Psoas muscle (tissue), 8 donors: ENCODE measurements at places on chromosomes 5 and 9. TPM values are rescaled to one million over a fixed set of nuclear protein-coding genes. Genes with fewer than 3 reads are reported as not detected.

The CHMP5 gene
- 80.4 TPM for polyA plus RNA-seq

The ZDHHC12 gene
- polyA plus RNA-seq: 9.7 TPM

The ALDOB gene
- polyA plus RNA-seq: 0.30 TPM

The NSMF gene
- polyA plus RNA-seq: 5.7 TPM

The ANKRD18B gene
- 0.07 TPM for polyA plus RNA-seq

The OTP gene
- not detected for polyA plus RNA-seq

The HTR4 gene
- polyA plus RNA-seq: 0.01 TPM

The PCDHA1 gene
- polyA plus RNA-seq: not detected

The OR1J2 gene
- polyA plus RNA-seq: not detected

The C9orf50 gene
- not detected for polyA plus RNA-seq

The TLX3 gene
- polyA plus RNA-seq: not detected

GRCh38 chr9:124885551-124885950, 23.6 kb downstream of the ARPC5L start:
- no peak for DNase-seq

DNA sequence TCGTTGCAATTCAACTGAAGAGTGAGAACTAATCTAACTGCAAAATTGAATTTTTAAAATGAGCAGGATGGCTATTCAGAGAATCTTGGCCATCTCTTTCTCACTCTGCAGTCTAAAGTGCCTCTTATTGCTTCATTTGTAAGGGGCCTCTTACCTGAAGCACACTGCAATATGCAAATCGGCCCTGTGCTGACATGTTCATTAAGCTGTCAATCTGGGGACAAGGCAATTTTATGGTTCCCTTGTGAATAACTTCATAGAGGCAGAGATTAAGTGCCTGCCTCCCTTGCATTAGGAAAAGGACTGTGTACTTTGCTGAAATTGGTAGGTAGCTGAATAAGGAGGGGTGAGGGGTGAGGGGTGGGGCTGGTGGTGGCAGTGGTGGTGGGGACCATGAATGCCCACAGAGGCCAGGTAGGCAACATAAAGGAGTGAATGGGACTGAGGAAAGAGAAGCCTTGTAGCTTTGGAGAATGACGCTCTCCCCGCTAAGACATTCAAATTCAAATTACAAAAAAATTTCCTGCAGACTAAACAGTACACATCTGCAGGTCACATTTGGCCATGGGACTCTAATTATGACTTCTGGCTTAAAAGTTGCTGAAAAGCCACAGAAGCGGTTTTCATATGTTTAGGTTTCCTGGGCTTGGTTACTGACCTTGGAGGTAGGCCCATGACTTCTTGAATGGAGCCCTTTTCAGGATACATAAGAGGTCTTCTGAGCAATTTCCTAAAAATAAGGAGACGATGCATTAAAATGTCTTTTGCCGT, 25.0 kb downstream of the TNFSF8 start:
- no peak for DNase-seq

DNA sequence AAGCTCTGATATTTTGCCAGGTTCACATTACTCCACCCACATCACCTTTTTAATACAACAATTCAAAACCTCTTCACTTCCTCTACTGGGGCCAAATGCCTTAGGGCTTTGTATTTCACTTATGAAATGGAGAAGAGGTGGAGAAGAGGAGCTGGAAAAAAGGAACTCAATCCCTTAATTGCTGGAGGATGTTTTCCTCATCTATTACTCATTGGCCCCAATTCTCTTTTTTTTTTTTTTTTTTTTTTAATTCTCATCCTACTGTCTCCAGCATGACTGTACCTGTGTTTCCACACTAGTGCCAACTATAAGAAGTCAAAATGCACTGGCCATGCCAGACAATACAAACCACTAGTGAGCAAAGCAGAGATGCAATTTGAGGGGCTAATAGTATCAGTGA, 20.9 kb downstream of the FAM13B start:
- DNase-seq: no peak

GRCh38 chr5:28678899-28679298, 1640.5 kb upstream of the CDH9 start:
- DNase-seq: no peak

DNA sequence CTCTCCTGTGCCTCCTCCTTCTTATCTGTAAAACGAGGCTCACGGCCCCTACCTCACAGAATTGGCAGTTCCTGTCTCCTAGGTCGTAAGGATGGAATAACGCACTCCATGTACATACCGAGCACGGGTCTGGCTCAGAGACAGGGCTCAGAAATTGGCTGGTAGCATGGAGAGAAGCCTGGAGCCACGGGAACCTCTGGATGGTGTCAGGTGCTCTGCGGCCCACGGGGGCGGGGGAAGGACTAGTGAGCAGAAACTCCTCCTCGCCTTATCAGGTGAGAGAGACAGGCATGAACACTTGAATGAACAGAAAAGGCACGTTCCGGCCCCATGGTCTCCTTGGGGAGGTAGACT, 15.4 kb upstream of the C5orf47 start:
- no peak for DNase-seq

- DNase-seq: no peak
Observed at GRCh38 chr5:97531549-97531948, 348.5 kb upstream of the RIOK2 start.

DNA sequence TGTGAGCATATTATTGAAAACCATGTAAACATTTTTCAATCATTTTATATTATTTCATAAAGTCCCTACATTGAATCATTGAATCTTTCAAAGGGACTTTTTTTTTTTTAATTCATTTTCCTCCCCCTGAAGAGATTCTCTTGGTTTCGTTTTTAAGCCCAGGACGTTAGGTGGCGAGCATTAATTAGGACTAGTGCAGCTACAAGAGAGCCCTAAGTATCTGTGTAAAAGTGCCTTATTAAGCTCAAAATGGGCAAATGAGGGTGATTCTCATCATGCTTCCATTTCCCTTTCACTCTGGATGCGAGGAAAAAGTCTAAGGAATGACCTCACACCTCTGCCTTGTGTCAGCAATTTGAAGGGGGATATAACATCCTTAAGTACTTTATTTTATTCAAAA, 517.9 kb upstream of the ITGA1 start:
- DNase-seq: no peak

DNA sequence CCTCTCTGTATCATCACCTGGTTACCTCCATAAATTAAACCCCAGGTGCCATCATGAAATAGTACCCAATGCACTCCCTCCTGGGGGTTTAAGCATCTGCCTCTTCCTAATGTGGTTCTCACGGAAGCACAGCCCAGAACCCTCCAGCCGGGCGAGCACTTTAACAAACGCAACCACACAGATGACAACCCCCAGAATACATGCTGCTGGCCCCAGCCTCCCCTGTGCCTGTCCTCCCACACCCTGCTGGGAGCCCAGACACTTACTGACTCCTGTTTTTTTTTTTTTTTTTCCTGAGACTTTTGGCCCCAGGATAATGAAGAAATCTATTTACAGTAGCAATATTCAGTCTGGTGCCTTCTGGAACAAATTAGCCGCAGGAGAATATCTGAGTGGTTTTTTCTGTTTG, 50.0 kb upstream of the COL5A1 start:
- DNase-seq: no peak

- no peak for DNase-seq
Observed at GRCh38 chr9:136974817-136975535, 2.3 kb upstream of the PTGDS start.

DNA sequence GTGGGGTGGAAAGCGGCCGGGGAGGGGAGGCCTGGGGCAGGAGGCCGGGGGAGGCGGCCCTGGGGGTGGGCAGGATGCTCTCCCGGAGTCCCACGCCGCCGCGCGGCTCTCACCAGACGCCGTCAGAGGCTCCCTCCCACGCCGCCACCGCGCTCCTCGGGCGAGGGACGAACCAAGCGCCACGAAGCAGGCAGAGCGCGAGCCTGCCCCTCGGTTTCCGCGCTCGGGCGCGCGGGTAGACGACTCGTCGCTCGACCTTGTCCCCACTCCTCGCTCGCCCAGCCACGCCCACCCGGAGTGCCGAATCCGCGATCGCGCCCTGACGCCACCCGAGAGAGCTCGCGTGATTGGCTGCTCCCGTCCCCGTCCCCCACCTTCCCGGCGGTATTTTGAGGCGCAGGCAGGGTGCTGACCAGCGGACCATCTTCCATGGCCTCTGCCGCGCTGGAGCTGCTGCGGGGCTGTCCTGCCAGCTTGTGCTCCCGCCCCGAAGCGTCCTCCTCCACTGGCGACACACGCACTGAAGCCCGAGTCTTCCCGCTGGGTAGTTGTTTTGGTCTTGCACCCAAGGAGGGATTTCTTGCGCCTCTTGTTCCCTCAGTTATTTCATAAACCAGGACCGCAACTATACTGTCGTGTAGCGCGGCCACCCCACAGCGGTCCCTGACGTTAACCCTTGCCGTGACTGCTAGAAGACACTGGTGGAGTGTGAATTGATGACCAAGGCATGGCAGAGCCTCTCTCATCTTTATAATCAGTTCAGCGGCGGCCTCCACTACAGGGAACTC, at the start of gene GNE:
TSS of gene GNE (minus strand) at position 241 of the 788 bp plus-strand sequence. CDS start 9,093 bp downstream, outside the sequence.
- peak; percentile 99 for DNase-seq

DNA sequence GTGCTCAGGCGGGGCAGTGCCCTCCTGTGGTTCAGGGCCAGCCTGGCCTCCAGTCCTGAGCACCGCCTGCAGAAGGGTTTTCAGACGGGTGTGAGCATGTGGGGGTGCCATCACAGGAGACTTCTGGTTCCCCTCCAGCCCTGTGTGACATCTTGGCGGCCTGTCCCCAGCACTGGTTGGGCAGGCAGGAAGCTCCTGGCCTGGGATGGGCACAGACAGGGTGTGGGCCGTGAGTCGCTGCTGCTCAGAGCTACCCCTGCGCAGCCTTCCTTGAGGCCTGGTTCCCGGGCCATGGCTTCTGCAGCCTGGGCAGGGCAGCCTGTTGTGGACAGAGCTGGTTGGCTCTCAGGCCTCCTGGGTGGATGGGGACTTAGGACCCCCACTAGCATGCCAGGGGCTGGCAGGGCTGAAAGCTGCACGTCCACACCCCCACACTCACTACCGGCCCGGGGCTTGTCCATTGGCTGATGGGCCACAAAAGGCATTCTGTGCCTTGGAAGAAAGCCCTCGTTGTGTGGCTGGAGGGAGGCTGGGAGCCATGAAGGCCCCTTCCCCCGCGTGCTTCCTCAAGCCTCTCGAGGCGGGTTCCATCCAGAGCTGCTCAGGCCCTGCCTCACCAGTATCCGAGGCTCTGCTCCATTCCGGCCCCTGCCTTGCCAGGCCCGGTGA, 58.7 kb downstream of the RXRA start:
- DNase-seq: no peak

DNA sequence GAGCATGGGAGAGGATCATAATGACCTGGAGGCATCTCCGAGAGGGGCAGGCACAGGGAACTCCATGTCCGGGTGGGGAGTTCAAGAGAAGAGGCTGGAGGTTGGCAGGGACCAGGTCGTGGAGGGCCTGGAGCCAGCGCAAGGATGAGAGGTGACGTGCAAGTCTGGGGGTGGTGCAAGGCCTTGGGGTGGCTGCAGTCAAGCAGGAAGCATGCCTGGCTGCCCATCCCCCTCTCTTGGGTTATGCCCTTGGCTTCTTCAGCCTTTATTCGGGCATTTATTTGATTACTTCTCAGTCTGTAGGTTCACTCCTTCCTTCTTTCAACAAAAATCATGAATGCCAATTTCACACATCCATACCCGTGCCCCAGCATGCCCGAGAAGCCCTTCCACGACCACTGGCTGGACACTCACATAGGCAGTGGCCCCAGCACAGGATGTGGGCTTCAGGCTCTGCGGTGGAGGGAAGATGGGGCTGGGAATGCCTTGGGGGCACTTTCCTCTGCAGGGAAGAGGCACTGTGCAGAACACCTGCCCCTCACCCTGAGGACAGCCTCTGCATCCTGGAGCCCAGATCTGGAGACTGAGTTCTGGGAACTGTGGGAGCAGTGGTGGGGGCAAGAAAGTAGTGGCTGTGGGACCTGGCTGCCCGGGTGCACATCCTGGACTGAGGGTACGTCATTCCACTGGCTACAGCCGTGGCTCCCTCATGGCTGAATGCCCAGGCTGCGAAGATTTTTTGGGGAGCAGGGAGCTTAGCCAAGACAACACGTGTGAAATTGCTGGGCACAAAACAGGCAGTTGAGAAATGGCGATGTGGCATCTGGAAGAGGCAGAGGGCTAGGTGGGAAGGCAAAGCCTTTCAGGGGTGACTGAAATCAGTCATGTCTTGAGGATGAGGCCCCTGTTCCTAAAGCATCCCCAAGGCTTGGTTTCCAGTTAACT, 38.6 kb downstream of the CRB2 start:
- DNase-seq: no peak

GRCh38 chr9:95587021-95587964, 70.5 kb upstream of the PTCH1 start:
- DNase-seq: no peak

GRCh38 chr5:135341696-135342550, 57.1 kb downstream of the MACROH2A1 start:
- DNase-seq: no peak

DNA sequence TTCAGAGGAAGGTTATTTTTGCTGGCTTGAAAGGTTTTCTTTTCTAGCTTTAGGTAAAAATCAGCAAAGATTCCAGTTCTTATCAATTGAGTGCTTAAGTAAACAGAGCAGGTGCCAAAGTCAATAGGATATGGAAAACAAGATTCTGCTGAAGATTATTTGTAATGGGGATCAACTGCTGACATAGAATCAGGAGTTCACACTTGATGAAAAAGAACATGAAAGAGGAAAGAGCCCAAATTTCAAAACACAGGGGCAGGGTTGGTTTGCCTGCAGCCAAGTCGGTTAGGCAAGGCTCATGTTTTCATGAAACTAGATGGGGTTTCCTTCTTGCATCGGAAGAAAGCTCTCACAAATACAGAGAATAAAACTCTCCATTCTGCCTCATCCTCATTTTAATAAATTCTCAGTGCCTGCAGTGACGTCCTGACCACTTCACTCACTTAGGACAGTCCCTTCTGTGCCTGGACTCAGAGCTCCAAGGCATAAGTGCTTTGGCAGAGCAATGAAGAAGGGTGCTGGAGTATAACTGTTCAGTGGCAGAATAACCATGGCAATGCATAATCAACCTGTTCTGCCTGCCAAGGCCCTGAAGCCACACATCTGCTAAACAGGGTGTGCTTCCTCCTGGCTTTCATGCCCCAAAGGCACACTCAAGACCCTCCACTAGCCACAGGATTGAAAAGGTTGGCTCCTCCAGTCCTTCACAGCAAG, 179.6 kb downstream of the GNAQ start:
- DNase-seq: no peak

DNA sequence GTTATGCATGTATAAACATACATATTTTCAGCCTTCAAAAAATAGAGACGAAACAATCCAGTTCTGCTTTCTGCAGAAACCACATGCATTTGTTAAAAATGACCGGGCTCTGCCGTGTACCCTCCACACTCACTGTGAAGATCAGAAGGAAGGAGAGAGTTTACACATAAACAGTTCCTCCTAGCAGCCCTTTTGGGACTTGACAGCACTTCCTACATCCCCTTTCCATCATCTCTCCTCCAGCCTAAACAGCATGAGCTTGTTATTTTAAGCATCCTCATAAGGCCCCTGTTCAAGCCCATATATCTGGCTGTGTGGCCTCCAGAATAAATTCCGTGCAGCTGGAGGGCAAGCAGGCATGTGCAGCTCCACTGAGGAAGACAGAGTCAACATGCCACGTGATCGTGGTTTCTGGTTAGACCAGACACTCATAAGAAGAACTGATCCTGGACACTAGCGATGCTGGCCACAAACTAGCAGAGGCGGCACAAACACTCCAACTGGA, 42.2 kb downstream of the NIPAL4 start:
- DNase-seq: no peak
